ENCODE measurements at places on chromosomes 13 and 19. TPM values are rescaled to one million over a fixed set of nuclear protein-coding genes. Genes with fewer than 3 reads are reported as not detected.

Gene ZSCAN1
- not detected for total RNA-seq

Gene GPI
- total RNA-seq, result 176 TPM

Gene KLK11
- total RNA-seq, result not detected

Gene TLE2
- total RNA-seq, result 39.4 TPM

Gene CCL25
- not detected for total RNA-seq

Gene NKG7
- 4.8 TPM for total RNA-seq

Gene NCAN
- total RNA-seq, result not detected

Gene CDX2
- total RNA-seq, result not detected

Gene ARHGAP35
- 49.8 TPM for total RNA-seq

Gene PCDH17
- 7.3 TPM for total RNA-seq

Gene FAM216B
- not detected for total RNA-seq

Gene MAP4K1
- 5.5 TPM for total RNA-seq

Gene FFAR1
- total RNA-seq, result not detected

- DNase-seq, result no peak
These were observed 57.9 kb downstream of the LNX2 start for GRCh38 chr13:27562457-27562856.

DNA sequence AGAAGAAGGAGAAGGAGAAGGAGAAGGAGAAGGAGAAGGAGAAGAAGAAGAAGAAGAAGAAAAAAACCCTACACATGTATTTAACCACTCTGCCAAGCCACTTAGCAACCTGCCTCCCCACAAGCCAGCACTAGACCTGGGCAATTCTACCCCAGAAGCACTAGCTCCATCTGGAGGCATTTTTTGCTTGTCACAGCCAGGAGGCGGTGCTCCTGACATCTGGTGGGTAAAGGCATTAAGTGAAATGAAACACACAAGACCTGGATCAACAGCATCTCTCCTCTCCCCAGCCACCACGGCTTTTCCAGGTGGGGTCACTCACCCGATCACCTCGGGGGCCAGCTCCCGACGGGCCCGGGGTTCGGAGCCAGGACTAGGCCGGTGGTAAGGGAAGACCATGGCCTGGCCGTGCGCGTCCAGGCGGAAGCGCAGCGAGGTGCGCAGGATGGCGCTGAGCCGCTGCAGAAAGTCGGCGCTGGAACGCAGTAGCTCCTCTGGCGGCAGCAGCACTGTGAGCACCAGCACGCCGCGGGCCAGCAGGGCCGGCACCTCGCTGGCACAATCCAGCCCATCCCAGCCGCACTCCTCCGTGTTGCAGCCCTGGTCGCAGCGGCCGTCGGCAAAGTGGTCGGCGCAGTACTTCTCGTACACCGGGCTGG, 26.9 kb downstream of the NOTCH3 start:
- DNase-seq, result no peak

GRCh38 chr19:35099155-35099896, 16.3 kb upstream of the FXYD3 start:
- no peak for DNase-seq

- peak; percentile 90 for DNase-seq
These were observed 74.0 kb downstream of the DHRS12 start for GRCh38 chr13:51729866-51730553.

DNA sequence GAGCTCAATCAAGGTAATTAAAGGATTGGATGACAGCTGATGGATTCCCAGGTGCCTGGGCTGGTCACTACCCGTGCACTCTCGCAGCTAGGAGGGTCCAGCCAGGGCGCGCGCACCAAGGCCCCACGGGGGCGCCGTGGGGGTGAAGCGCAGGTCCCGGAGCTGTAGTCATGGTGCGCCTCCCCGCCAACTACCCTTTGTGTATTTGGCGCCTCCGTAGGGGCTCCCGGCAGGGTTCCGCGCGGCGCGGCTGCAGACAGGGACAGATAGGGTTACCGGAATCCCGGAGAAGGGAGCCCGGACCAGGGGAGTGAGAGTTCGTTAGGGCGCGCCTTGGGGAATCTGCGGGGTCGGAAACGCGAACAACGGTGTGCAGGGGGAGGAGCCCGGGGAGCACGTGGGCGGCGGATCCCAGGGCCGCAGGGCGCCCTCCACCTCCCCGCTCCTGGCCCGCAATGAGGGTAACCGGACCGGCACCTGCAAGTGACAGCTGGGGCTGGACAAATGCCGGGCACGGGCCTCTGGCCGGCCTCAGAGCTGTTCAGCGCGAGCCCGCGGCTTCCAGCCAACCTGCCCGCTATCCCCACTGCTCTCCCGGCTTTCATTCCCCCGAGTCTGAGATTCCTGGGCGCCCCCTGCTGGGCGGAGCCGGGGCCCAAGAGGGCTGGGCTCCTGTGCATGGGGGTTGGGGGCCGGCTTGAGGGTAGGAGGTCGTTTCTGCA, 3.4 kb upstream of the PRAM1 start:
- DNase-seq, result peak; percentile 93

DNA sequence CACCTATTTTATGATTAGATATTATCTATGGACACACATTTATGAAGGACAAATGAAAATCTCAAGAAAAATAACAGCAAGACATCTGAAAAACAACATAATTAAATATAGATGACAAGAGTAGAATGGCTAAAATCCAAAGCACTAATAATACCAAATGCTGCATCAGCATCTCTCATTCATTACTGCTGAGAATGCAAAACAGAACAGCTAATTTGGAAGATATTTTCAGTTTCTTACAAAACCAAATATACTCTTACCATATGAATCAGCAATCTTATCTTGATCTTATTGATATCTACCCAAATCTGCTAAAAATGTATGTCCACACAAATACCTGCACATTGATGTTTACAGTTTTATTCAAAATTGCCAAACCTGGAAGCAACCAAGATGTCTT, 829.1 kb upstream of the MIR17HG start:
- no peak for DNase-seq

GRCh38 chr13:102856557-102856956, 10.7 kb downstream of the ERCC5 start:
- DNase-seq, result no peak

DNA sequence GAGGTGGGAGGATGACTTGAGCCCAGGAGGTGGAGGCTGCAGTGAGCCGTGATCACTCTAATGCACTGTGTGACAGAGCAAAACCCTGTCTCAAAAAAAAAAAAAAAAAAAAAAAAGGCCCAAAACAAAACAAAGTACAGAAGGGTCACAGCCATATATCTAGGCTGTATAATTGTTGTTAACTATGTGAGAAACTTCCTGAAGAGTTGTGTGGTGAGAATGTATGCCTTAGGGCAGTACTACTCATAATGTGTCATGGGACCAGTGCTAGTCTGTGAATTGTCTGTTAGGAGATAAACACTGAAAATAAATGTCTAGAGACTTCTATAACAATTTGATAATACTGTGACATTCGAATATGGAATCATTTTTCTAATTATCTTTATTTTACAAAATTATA, 43.1 kb downstream of the PAN3 start:
- DNase-seq, result no peak

- DNase-seq, result no peak
These were observed 290.7 kb downstream of the SPRY2 start for GRCh38 chr13:80050252-80050651.

GRCh38 chr19:48619692-48620585, 633 bp downstream of the SPHK2 start:
- no peak for DNase-seq

DNA sequence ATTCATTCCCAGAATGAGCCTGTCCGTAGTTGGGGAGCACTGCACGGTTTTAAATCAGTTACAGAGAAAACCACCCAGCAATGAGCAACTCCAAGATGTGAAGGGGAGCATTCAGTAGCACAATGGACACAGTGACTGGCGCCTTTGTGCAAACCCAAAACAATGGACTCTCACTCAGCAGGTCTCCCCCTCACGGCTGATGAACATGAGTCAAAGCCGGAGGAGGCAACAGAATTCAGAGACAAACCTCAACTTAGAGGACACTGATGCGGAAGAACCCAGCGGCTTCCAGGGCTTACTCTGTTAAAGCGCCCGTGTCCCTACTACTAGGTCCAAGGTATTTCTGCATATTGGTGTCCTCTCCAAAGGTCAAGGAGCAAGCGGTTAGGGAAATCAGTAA, 17.7 kb downstream of the PLEKHF1 start:
- no peak for DNase-seq

DNA sequence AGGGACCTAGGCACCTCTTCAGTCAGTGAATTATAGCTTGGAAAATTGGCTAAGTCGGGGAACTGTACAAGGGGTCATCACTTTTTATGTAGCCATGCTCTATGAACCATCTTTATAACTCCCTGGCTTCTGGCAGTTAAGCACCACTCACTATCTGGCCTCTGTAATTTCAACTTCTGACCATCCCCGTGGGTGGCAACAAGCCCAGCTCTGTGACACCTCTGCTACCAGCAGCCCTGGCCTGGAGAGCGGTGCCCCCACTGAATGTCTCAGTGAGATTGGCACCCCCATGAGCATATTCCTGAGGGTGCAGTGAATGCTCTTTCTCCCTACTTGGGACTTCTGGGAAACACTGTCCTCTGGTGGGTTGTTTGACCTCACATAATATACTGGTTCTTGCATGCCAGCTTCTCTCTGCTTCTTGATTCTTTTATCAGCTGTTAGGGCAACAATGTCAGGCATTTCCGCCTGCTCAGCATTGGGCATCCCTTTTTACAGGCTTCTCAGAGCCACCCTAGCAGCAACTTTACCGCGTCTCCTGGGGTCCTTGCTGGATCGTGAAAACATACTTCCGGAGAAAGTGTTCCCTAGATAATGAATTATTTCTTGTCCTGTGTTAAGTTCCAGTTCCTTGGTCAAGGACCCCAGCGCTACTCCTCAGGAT, 10.4 kb downstream of the KL start:
- DNase-seq, result no peak

GRCh38 chr13:80361883-80362327, 21.0 kb upstream of the SPRY2 start:
- no peak for DNase-seq

GRCh38 chr13:25375727-25376358, 4.1 kb downstream of the ATP8A2 start:
- no peak for DNase-seq

DNA sequence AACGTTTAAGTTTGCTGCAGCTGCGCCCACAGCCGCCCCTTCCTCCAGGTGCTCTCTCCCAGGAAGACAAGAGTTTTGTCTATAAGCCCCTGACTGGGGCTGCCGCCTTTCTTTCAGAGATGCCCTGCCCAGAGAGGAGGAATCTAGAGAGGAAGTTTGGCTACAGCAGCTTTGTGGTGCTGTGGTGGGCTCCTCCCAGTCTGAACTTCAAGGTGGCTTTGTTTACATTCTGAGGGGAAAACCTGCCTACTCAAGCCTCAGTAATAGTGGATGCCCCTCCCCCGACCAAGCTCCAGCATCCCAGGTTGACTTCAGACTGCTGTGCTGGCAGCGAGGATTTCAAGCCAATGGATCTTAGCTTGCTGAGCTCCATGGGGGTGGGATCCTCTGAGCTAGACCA, 6.4 kb upstream of the ERICH6B start:
- DNase-seq, result no peak

- DNase-seq, result no peak
These were observed 37.6 kb downstream of the GRIK5 start for GRCh38 chr19:42032431-42032830.

GRCh38 chr13:27425158-27425917, 919 bp downstream of the GTF3A start:
- DNase-seq, result no peak

GRCh38 chr13:28035146-28035782, 46.8 kb upstream of the URAD start:
- DNase-seq, result no peak

DNA sequence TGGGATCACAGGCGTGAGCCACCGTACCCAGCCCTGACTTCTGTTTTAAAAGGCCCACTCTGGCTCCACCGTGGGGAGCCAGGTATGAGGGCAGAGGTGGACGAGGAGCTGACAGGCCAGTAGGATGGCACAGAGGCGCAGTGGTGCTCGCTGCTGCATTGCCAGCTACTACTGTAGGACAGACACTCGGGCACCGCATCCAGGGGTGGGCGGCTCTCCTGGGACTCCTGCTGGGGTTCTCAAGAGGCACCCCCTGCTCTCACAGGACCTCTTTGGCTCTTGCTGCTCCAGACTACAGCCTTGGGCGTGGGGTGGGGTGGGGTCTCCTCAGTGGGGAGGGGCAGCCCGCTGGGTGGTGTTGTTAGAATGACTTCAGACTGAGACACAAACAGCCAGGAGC, 53.4 kb downstream of the LATS2 start:
- no peak for DNase-seq

GRCh38 chr19:46239193-46240024, 9.9 kb downstream of the IGFL1 start:
- no peak for DNase-seq

DNA sequence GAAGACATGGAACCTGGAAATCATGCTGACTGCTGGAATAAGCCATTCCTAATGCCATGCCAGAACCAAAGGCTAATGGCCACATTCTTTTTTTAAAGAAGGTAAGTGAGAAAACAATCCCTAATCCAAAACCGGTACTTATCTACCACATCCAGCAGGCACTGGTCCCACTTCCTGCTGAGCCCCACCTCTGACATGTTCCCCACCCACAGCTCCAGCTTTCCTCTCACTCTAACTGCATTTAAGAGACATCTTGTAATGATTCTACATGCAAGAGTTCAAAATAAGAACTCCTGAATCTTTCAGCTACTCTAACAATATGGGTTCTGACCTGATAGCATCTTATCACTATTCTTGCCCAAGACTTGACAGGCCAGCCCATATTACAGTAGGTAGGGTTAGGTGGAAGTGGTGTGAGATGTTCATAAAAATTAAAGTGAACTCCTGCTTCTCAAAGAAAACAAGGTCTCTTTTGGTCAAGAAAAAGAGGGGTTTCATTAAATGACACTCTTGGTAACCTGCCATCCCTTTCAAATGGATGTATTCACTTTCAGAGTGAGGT, 41.9 kb downstream of the N4BP2L2 start:
- DNase-seq, result no peak

DNA sequence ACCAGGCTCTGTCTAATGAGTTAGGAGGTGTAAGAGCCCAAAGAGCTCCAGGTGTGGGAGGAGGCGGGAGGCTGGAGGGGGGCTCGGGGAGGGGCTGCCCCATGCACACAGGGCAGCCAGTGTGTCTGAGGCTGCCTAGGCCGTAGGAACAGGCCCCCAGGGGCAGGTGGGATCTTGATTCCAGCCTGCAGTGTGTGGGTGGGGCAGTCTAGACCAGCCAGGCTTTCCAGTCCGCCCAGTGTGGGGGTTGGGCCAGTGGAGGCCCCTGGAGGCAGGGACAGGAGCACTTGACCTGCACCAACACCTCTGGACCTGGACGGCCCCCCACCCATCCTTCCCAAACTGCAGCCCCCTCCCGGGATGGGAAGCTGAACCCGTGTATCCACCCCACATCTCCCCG, 5.4 kb upstream of the CAMSAP3 start:
- no peak for DNase-seq

GRCh38 chr19:54551293-54551692, 22.3 kb upstream of the LILRA2 start:
- DNase-seq, result no peak
